ENCODE measurements at places on chromosomes 6 and 20. TPM values are rescaled to one million over a fixed set of nuclear protein-coding genes. Genes with fewer than 3 reads are reported as not detected.

The DSP gene
- 33.0 TPM for total RNA-seq

The HEY2 gene
- 0.03 TPM for total RNA-seq

The DEFB128 gene
- total RNA-seq, result not detected

The COL10A1 gene
- total RNA-seq, result 0.12 TPM

The CST2 gene
- 1.1 TPM for total RNA-seq
